ENCODE measurements at places on chromosomes 1 and 21.
A peak's percentile ranks its signal among the peaks of the same experiment; 100 is the strongest.

GRCh38 chr1:53001128-53001527 lies 60.9 kb upstream of the PODN start:
- no peak for DNase-seq

DNA sequence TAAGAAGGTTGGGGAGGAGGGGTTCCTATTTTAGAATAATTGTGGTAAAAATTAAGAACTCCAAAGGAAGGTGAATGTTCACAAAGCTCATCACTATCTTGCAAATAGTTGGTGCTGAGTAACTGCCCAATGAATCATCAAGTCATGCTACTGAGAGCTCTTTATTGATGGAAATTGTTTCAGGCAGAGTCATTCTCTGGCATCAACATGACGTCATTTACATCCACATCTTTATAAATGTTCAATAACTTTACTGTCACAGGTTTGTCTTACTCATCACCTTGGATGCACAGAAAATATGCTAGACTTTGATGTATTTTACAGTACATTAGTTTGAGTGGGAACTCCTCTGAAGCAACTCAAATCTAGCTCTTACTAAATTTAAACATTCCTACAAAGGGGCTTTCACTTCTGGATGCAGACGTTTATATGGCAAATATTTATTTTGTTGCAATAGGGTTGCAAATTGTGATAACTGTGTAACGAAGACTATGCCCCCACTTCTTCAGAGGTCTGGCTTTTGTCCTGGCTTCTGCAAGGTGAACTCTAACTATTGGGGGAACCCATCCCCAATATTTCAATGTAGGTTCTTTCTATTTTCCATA lies 273.7 kb upstream of the AJAP1 start:
- no peak for DNase-seq

GRCh38 chr1:1305300-1306069 lies 2.2 kb downstream of the ACAP3 start:
- DNase-seq, result peak; percentile 78

DNA sequence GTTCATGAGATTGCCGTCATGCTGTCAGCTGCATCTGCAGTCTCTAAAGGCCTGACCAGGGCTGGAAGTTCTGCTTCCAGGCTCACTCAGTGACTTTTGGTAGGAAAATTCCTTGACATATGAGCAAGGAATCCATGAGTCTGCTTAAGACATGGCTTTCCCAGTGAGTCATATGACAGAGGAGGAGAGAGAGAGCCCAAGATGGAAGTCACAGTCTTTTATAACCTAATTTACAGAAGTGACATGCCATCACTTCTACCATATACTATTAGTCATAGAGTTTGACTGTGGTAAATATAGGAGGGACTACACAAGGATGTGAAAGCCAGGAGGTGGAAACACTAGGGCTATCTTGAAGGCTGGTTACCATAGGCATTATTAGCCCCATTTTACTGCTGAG lies 115.2 kb downstream of the ROR1 start:
- DNase-seq, result no peak

- no peak for DNase-seq
These were observed 57.1 kb downstream of the ZC3H11B start for GRCh38 chr1:219555806-219556205.

DNA sequence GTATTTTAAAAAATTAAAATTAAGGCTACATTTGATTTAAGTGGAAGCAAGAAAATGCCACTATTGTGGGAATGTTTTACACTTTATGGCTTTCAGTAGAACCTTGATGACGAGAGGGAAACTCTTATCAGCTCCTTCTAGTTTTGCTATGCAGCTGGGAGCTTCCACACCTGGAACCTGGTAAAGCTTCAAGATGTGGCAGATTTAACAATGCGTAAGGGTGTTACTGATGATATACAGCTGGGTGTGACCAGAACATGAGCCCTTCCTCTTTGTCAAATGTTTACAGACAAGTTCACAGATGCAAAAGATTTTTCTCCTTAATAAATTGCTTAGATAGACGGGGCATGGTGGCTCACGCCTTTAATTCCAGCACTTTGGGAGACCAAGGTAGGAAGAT lies 20.3 kb downstream of the TTC13 start:
- no peak for DNase-seq

DNA sequence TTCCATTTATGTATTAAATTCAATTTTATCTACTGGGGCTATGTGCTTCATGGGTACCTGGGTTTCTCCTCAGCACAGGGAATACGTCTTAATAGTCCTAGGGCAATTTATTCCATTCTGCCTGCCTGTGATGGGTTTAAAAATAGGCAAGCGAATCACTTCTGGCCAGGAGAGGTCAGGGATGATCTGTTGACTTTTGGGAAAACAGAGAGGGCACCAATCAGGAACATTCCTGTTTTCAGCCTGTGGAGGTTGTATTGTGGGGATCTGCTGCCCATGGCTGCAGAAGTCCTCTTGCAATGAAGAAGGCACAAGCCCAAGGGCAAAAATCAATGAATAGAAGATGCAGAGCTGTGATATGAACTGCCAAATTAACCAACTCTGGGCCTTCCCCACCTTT lies 303.1 kb downstream of the CTH start:
- DNase-seq, result no peak

All from activated naive CD4-positive, alpha-beta T cell treated with anti-CD3 and anti-CD28 coated beads, Interleukin-2, amount 50 U/mL, for 16 hours (primary cell).